ENCODE measurements at places on chromosomes 3 and 15.

DNA sequence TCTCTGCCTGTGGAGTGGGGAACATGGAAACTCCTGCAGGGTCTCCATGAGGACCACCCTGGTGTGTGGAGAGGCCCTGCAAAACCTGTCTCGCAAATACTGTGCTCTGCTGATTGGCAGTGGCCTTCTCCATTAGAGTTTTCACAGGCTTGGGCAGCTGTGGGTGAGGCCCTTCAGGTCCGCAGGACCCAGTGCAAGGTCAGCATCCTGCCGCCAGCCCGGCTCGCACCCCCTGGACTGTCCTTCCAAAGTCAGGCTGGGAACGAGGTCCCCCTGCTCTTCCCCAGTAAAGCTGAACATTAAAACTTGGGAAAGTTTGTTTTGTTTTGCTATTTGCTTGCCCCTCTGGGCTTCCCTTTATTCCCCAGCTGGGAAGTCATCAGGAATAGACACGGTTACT, 85.0 kb upstream of the PLXNA1 start:
- DNase-seq, result no peak

DNA sequence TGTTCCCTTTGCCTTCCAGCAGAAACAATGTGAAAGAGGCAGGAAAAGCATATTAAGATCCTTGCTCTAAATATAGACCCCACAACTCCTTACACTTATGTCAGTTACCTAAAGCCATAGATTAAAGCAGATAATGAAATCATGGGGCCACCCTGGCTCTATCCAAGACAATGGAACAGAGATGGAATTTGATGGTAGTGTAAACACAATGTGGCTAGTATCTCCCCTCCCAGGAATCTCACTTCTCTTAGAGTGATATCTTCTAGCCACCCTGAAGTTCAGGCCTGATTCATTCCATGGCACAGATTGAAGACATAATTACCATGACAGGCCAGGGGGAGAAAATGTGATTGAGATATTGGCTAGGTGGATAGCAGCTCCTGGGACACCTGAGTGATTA, 32.6 kb downstream of the GALNT15 start:
- no peak for DNase-seq

DNA sequence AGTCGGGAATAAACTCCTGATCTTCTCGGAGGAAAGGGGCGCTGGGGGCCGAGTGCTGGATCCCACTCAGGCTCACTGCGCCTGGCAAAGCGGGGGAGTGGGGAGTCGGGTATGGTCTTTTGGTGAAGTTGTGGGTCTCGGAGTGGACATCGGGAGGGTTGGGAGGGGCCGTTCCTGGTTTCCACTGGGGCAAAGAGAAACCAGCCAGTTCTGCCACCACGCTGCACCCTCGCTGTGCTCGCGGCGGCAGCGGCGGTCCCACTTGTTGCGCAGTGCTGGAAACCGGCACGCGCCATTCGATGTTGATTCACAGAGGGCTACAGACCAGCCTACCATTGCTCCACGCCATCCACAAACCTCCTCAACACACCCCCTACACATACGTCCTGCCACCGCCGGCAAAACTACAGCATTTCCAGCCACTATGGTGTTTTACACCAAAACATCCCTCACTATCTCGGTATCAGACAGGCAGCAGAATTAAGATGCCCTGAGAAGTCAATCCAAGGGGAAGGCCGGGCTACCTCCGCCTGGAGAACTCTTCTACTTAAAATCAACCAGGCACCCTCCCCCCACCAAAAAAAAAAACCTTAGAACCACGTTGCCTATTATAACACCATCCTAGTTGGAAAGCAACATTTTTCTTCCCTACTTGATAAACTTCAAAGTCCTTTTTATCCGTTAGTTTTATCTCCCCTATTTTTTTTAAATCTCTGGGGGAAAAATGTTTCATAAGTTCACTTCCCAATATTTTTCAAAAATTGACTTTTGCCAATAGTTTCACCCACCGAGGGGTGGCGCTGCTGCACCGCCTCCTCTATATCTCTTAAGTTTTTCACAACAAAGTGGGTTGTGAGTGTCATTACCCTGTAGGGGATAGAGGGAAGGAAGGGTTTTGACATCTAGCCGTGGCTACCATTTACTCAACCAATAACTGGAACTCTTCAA, 3.6 kb downstream of the BCL6 start:
- DNase-seq, result peak; percentile 72

GRCh38 chr3:119557877-119558269, 1.5 kb downstream of the CD80 start:
- DNase-seq, result no peak

DNA sequence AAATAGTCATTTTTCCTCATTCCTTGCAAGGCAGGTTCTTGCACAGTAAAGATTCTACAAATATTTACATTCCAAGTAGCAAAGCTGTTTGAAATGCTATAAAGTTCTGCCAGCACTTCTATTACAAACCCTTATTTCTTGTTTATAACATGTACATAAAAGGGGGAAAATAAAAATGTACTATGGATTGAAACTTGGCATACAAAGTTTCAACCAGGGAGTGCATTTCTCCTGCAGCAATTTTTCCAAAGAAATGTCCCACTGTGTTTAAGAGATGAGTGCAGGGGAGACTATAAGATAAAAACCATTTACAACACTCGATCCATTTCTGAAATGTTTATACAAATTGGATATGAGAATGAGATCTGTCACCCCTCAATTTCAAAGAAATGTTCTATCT, 3.3 kb downstream of the CNTN3 start:
- DNase-seq, result no peak

DNA sequence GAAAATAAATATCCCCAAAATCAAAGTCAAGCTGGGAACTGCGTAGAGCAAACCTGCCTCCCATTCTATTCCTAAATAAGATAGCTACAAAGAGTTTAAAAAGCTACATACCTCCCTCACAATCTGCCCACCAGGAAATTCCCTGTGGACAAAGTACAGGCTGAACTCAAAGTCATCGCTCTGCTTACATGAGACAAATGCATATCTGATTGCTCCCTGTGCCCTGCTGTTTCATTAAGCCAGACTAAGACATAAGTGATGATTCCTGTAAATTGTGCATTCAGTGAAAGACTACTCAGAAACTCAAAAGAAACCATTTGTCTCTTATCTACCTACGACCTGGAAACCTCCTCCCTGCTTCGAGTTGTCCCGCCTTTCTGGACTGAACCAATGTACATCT, 28.5 kb upstream of the EIF4A2 start:
- no peak for DNase-seq

DNA sequence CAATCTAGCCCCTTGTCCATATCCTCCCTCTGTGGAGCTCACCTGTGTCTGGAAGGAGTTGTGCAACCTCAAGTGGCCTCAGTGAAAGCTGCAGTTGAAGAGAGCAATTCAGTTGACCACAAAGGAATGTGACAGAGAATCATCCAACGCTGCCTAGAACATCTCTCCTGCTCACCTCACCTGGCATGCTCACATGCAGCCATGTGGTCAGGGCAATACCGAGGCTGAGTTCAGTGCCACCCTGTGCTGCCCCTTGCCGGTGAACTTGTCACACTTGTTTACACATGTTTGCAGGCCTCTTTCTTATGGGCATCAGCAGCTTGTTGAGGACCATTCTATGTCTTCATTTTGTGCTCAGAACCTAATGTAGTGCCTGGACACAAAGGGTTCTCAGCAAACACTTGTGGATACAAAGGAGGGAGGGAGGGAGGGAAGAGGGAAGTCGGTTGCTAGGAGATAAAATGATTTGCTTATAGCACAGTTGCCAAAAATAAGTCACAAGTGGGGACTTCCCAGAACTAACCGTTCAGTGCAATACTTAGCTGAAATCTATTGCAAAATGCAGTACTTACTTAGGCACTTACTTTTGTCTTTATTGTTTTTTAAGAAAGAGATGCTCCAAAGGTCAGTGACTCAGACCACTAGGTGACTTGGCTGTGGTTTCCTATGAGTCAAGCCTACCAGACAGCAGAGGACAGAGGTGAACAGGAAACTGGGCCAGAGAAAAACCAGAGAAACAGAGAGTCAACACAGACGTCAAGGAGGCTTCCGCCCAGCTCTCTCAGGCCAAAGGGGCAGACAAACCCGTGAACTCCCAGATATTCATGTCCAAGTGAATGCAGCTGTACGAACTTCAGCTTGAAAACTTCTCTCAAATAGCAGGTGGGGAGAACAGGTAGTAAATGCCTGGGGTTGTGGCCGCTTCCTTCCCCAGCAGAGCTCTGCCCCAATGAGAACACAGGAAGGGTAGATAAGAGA, 227.8 kb upstream of the CTNNB1 start:
- peak; percentile 34 for DNase-seq

GRCh38 chr15:65885668-65886218, 16.5 kb downstream of the RAB11A start:
- no peak for DNase-seq

DNA sequence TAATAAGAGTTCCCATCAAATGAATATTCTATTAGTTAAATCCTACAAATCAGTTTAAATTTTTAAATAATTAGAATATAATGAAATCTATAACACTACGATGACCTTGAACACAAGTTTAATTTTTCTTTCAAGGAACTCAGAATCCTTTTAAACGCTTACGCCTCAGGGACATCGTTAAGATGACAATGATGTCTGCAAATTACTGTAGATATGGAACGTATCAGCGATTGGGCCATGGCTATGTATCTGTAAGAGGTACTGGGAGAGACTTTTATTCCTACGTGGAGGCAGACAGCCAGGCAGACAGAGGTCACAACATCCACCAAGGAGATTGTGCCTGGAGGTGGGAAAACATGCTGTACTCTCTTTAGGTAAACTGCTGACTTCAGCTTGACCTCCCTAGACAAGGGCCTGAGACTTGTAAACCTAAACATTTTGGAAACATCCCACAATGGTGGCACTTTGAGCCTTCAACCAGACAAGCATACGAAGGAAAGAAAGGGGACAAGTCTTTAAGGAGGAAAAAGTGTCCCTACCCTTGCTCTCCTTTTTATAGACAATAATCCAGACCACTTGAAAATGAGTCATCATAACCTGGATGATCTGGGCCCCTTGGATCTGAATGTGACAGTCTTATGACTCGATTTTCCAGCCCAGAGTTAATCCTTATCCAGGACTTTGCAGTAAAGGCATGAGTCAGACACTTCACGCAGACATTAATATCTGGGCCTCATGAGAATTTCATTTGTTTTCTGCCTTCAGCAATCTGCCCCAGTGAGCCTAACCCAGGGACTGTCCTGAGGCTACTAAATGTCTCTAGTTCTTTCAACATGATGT, 6.8 kb upstream of the LDHAL6B start:
- no peak for DNase-seq

GRCh38 chr3:193342551-193342950, 36.0 kb downstream of the ATP13A5 start:
- DNase-seq, result no peak

DNA sequence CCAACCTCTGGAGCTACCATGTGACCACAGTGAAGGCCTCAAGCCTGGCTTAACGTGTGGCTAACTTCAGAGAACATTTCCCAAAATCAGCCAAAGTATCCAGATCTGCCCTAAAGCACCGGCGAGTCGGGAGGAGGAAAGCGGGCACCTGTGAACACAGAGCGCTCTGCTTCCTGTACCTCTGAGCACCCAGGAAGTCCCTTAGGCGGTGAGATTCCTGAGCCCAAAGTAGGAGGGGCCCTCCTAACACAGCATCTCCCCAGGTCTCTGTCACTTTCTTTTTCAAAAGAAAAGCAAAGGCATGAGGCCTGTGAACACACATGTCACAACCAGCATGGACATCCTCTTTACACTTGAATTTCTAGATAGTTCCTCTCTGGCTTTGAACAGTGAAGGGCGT, 944 bp upstream of the EIF4E3 start:
- DNase-seq, result no peak

Data from activated T-cell treated with anti-CD3 and anti-CD28 coated beads for 48 hours (primary cell).